COLO829 (cell line): ENCODE measurements at places on chromosomes 4 and X.

GRCh38 chrX:97672608-97673007 lies 788.9 kb downstream of the RPA4 start:
- no peak for DNase-seq

DNA sequence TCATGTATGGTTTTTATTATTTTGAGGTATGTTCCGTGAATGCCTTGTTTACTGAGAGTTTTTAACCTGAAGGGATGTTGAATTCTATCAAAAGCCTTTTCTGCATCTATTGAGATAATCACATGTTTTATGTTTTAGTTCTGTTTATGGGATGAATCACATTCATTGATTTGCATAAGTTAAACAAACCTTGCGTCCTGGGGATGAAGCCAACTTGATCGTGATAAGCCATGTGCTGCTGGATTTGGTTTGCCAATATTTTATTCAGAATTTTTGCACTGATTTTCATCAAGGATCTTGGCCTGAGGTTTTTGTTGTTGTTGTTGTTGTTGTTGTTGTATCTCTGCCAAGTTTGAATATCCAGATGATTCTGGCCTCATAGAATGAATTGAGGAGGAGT lies 43.8 kb downstream of the CDX4 start:
- no peak for DNase-seq

DNA sequence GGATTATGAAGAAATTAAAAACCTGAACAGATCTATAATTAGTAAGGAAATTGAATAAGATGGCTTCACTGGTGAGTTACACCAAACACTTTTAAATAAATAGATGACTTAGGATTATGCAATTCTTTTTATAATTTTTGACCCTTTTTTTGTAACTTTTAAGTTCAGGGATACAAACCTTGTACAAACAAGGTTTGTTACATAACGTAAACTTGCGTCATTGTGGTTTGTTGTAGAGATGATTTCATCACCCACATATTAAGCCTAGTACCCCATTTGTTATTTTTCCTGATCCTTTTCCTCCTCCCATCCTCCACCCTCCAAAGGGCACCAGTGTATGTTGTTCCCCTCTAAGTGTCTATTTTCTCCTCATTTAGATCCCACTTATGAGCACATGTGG lies 75.7 kb downstream of the CPEB2 start:
- DNase-seq = no peak

GRCh38 chr4:47774079-47774478 lies 63.8 kb downstream of the CORIN start:
- no peak for DNase-seq

GRCh38 chr4:124389591-124389990 lies 322.9 kb downstream of the ANKRD50 start:
- no peak for DNase-seq

DNA sequence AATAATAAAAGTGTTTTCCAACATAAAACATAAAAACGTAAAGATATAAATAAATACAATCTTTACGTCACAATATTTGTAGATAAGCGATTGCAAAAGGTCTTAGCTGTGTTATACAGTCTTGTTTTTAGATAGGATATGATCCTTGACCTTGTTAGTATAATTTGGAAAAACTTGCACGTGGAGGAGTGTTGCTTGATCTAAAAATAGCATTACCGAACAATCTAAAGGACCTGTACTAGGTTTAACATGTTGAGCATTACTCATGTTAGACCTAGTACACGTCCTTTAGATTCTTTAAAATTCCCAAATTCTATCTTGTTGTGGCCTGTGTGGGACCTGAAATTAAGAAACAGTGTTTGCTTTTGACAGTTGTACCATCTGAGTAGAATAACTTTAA lies 1.6 kb downstream of the METAP1 start:
- no peak for DNase-seq

- peak; percentile 17 for DNase-seq
These were observed 19.8 kb downstream of the BEX3 start for GRCh38 chrX:103396186-103396585.

GRCh38 chr4:106019771-106020170 lies 124.5 kb downstream of the NPNT start:
- DNase-seq = no peak
